ENCODE measurements at places on chromosomes 12 and 14.

DNA sequence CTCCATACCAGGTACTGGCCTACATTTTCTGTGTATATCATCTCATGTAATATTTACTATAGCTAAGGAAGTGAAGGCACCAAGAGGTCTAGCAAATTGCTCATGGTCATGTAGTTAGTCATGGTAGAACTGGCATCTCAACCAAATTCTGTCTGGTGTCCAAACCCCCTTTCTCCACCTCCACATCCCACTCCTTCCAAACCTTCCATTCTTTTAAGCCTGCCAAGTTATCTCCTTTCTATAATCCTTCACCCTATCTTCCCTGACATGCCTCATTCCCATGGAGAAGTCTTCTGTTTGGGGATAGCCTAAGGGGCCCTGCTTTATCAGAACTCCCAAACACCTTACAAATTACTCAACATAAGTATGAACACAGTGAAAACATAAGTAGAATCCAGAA lies 196.2 kb upstream of the HMGA2 start:
- no peak for DNase-seq

GRCh38 chr14:76081642-76082041 lies 70.1 kb upstream of the GPATCH2L start:
- no peak for DNase-seq

DNA sequence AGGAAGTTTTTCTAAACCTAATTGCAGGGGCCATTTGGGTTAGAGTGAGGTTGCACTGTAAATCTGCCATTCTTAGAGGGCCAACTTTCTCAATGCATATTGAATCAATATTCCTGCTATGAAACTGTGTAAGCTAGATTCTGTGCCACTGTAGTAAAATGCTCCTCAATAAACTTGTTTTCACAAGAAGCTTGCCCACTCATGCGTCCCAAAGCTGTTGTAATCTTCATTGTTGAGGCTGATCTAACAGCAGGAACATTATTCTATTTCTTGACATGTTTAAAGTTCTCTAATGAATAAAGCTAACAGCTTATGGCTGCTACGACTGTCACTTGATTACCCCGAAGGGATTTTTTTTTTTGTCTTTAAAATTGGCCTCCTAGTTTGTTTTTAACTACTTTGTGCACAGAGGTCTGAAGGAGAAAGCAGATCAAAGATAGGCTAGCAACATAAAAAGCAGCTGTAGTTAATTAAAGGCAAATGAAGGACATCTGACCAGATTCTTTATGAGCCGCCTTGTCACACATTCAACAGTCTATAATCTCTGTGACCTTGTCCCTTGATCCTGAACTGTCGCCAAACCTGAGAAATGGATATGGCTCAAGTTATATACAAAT lies 243.7 kb downstream of the PAX9 start:
- no peak for DNase-seq

GRCh38 chr12:84276215-84276614 lies 636.4 kb downstream of the SLC6A15 start:
- no peak for DNase-seq

DNA sequence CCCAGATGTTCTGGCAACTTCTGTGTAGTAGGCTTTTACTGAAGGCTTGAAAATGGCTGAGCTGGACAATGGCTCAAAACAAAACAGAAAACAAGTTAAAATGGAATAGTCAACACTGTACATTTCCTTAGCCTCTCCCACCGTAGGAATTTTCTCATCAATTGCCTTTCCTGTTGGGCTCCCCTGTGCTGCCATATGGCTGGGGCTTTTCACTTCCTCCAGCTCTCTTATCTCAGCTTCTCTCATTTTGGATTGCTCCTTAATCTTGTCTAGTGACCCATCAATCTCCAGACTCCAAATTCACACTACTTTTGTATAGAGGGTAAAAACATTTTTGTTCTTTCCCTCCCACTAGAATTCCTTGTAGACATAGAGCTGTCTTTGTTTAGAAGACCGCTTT lies 50.4 kb upstream of the RPH3A start:
- DNase-seq: no peak

GRCh38 chr14:37131205-37131604 lies 41.2 kb downstream of the SLC25A21 start:
- DNase-seq: peak; percentile 80

DNA sequence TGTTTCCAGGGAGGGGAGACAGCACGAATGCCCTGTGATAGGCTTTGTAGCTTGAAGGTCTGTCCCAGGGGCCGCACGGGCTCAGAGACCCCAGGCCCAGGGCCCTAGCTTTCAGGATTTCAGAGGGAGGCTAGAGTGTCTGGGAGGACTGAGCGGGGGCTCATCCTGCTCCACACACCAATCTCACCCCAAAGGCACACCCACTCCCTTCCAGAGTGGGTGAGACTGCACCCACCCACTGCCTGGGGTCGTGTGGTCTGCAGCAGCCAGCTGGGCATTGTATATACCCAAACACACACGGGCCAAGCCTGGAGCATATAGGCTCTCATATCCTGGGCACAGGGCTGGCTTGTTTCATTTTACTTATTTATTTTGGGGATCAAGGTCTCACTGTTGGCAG lies 5.8 kb upstream of the SLC25A47 start:
- DNase-seq: no peak

GRCh38 chr12:9064815-9065606 lies 50.7 kb downstream of the A2M start:
- no peak for DNase-seq

- DNase-seq: no peak
Observed at GRCh38 chr14:76780360-76780759, 19.1 kb downstream of the VASH1 start.

DNA sequence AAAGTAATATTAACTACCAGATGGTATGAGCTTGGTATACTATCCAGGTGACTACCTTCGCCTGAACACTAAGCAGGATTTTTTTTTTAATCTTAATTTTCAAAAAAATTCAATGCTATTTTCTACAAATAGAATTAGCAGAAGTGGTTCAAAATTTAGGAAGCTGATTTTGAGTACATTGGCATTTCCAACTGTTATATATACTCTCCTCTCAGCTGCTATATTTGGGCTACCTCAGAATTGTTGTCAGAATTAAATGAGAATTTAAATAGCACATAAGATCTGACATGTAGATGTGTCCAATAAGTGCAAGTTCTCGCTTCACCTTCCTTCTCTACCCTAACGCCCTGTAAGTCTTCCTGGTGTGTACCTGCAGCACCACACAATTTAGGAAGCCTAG lies 83.1 kb downstream of the DUSP6 start:
- no peak for DNase-seq

- DNase-seq: no peak
Observed at GRCh38 chr14:64232095-64232838, 61.9 kb downstream of the ESR2 start.

DNA sequence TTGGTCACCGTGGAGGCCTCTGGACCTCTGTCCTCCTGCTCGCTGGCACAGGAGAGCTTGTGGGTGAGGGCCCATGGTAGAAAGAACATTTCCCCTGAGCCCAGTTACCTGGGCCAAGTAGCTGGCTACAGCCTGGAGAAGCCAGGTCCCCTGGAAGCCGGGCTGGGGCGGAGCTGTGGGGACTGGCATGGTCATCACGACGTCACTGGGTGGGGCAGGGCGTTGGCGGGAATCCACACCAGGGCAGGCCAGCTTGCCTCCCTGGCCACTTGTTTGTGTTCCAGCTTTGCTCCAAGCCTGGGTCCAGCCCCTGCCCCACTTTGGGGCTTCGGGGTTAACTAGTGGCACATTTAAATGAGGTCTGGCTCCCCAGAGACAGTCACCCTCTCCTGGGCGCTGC lies 35.0 kb upstream of the SLC24A4 start:
- DNase-seq: no peak

- peak; percentile 61 for DNase-seq
Observed at GRCh38 chr12:26823390-26823789, 9.6 kb downstream of the ITPR2 start.

GRCh38 chr14:100692256-100692655 lies 34.4 kb upstream of the DLK1 start:
- DNase-seq: no peak

- no peak for DNase-seq
Observed at GRCh38 chr12:54246011-54246641, 33.8 kb downstream of the CBX5 start.
